ENCODE measurements at places on chromosomes 4 and X.
A peak's percentile ranks its signal among the peaks of the same experiment; 100 is the strongest.

DNA sequence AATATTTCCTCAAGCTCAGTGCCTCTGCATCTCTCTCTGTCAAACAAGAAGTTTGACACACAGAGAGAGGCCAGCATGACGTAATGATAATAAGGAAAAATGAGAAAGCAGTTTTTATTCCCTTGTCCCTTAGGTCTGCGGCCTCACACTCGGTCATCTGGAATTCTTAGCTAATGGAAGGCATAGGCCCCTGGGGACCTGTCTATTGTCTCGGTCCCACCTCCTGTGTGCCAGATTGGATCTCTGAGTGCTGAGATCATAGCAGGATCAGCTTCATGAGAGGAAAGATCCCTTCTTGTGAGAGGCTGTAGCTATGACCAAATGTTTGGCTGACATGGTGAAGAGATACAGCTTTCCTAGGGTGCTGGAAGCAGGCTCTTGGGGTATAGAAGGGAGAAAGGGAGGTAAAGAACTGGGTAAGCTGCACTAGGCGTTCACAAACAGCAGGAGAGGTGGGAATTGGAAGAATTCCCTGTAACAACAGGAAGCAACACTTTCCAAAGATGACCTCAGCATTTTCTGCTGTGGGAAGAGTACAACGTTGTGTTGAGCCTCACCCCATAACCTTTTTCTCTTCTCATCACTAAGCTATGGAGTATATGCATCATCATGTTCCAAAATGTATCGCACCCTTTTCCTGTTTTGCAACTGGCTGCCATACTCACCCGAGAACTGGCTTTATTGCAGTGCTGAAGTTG lies 20.2 kb downstream of the TMEM31 start:
- no peak for DNase-seq

DNA sequence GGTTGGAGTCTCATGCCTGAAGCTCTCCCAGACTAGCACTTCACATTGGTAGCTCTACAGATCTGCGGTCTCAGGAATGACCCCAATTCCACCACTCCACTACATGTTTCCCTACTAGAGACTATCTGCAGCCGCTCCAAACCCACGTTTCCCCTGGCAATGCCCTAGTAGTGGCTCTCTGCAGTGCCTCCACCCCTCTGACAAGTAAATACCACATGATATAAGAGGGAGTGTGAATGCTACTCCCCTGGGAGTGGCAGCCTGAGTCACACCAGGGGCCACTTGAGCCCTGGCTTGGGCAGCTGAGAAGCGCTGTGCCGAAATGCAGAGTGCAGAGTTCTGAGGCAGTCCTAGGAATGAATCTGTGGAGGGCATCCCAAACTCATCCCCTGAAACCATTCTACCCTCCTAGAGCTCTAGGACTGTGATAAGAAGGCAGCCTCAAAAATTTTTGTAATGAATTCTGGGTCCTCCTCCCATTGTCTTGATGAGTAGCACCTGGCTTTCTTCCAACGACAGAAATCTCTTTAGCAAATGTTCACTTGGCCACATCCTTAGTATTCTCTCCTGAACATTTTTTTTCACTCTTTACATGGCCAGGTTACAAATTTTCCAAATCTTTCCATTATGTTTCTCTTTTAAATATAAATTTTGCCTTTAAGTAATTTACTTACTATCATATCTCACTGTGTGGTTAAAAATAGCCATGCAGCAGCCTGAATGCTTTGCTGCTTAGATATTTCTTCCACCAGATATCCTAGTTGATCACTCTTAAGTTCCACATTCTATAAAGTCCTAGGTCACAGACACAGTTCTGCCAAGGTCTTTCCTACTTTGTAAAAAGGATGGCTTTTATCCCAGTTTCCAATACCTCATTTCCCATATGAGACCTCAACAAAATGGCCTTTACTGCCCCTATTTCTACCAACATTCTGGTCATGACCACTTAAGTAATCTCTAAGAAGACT lies 160.2 kb upstream of the CPEB2 start:
- DNase-seq = no peak

DNA sequence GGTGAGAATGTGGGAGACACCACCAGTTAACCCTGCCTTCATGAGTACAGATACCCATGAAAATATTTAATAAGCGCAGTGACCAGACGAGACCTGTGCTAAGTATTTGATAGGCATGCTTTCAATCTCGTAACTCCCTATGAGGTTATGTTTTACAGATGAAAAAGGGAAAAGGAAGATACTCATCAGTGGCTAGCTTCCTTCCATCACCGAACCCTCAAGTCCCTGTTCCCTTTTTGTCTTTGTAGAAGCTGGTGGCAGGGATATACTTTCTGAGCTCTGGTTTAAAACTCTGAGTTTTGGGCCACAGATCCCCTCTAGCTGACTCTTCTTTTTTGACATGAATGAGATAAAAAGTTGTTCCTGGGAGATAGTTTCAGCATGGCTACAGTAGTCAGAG lies 26.3 kb downstream of the AFF1 start:
- DNase-seq = no peak

DNA sequence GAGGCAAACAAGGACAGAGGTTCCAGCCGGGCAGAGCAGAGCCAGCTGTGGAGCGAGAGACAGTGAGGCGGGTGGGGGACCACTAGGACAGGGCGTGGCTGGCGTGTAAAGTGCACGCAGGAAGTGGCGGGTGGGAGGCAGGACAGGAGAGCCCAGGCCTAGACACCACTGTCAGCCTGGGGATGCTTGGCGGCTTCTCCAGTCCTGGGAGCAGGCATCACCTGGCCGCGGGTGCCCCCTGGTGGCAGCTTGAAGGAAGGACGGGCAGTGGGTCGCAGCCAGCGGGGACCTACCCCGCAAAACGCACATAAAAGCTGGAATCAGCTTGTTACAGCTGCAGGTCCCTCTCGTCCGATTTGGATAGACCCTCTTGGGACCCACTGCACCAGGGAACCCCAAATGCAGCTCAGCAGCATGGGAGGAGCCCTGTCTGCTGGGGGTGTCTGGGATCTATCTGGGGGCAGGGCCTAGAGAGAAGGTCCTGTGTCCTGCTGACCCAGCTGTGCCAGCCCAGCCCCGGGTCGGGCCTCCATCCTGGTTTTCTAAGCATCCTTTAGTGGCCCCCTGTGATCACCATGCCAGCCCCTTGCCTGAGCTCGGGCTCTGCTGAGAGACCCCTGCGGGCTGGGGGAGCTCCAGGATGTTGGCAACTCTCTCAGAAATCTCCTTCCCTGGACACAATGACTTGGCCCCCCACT lies 57.7 kb downstream of the WFS1 start:
- DNase-seq = peak; percentile 51

GRCh38 chrX:22118161-22118830 lies 86.2 kb downstream of the PHEX start:
- DNase-seq = no peak

DNA sequence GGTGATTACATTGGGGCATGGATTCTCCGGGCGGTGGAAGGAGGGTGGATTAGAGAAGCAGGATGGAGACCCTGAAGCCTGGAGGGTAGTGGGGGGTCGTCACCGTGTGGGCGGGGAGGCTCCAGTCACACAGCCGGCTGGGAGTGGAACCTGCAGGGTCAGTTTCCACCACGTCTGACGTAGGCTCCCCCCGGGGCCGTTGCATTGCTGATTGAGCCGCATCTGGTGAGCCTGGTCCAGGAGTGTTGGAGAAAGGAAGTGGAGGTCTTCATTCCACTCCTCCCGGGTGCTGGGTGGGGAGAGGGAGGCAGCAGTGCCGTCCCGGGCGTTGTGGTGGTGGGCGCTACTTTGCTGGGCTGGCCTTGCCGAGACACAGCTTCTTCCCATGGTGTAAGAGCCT lies 28.1 kb downstream of the TBC1D14 start:
- no peak for DNase-seq

- DNase-seq = no peak
These were observed 20.3 kb downstream of the UBA6 start for GRCh38 chr4:67680581-67681222.

GRCh38 chr4:45741897-45742296 lies 382.0 kb downstream of the GABRG1 start:
- DNase-seq = no peak

GRCh38 chr4:7581477-7581876 lies 146.7 kb upstream of the PSAPL1 start:
- no peak for DNase-seq

GRCh38 chr4:16846540-16847117 lies 51.8 kb downstream of the LDB2 start:
- no peak for DNase-seq

- no peak for DNase-seq
These were observed 600.5 kb upstream of the SLIT2 start for GRCh38 chr4:19650903-19651864.

DNA sequence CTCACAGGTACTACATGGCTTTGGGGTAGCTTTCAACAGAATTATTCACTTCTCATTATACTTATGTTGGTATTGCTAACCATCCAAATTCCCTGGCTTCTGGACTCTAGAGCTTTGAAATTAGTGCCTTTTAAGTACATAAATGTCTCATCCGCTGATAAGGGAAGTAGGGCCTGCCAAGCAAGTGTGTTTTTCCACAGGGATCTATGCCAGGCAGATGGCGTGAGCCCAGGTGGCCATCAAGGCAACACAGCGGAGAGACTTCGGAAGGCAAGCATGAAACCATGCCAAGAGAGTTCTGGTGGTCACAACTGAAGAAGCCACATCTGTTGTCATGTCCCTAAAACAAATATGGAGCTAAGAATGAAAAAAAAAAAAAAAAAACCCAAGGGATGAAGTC lies 503.1 kb upstream of the LCORL start:
- no peak for DNase-seq

GRCh38 chrX:47587906-47588735 lies 5.9 kb downstream of the TIMP1 start:
- no peak for DNase-seq

- DNase-seq = no peak
These were observed 14.1 kb downstream of the KLF3 start for GRCh38 chr4:38678078-38678477.

- no peak for DNase-seq
These were observed 313.1 kb upstream of the ANXA10 start for GRCh38 chr4:167779280-167779679.
